ENCODE measurements at places on chromosomes 12 and 14.
A peak's percentile ranks its signal among the peaks of the same experiment; 100 is the strongest.

- DNase-seq, result no peak
Observed at GRCh38 chr12:124403273-124403672, 108.4 kb downstream of the RFLNA start.

- no peak for DNase-seq
Observed at GRCh38 chr12:49784756-49785409, 43.3 kb downstream of the NCKAP5L start.

DNA sequence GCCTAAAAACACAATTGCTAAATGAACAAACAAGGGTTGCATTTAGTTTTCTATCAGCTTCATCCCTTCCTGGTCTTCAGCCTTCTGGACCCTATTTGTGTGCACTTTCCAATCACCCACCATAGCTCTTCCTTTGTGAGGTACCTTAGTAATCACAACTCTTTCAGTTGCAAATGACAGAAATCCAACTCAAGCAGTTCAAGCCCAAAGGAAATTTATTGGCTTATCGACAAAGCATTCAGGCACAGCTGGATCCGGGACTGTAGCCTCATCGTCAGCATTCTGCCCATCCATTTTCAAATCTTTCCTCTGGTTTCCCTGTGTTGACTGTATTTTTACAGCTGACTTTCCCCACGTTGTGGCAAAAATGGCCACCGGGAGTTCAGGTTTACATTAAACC, 148.6 kb upstream of the VASH1 start:
- no peak for DNase-seq

GRCh38 chr12:95408201-95408600, 65.8 kb upstream of the METAP2 start:
- no peak for DNase-seq

- DNase-seq, result no peak
Observed at GRCh38 chr12:49535921-49536525, 2.8 kb upstream of the KCNH3 start.

DNA sequence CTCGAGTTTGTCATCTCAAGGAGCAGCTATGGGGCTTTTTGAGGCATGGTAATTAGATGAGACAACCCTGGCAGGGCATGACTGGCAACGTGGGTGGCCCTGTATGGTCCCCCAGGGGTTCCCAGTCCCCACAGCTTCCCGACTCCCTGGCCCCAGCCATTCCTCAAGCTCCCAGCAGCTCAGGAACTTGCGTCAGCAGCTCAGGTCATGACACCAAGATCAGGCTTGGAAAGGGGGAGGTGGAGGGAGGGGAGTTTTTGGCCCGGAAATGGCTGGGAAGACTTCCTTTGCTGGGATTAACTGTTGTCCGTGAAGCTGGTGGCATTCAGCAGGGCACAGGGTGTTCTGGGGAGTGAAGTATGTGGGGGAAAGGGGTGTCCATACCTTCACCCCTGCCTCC, 10.4 kb upstream of the NRIP2 start:
- peak; percentile 33 for DNase-seq

GRCh38 chr14:56143025-56143424, 24.8 kb downstream of the PELI2 start:
- no peak for DNase-seq

DNA sequence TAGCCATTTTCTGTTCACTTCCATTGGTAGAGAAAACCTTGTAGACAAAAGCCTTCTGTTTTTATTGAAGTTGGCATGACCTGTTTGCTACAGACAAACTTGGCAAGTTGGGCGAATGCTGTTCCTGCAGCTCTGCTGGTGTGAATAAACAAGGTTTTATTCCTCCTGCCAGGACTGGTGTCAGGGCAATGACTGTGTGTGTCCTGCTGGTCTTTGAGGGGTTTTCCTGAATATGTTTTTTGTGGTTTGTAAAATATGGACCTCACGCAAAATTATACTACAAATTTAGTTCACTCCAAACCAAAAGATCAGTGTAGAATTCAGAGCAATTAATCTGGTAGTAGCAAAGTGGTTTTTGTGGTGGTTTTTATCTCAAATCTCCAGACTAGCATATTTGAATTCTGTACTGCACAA, 140.8 kb downstream of the ERC1 start:
- no peak for DNase-seq

- no peak for DNase-seq
Observed at GRCh38 chr12:50477241-50477832, 27.4 kb upstream of the DIP2B start.
